ENCODE measurements at places on chromosomes 12 and 14.
A peak's percentile ranks its signal among the peaks of the same experiment; 100 is the strongest.

DNA sequence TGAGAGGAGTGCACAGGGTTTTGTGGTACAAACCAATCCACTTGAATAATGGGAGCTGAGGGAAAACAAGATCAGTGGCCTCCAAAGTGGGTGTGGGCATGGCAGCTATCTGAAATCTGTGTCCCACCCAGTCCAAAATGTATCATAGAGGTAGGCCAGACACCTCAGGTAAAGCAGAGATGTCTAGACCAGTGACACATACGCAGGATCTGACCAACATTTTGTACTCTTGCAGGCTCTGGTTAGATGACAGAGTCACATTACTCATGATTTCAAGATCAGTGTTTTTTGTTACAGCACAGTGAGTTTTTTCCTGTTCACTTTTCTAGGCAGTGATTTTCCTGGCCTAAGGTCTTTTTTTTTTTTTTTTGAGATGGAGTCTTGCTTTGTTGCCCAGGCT, 211.8 kb downstream of the PCNX1 start:
- DNase-seq = no peak

DNA sequence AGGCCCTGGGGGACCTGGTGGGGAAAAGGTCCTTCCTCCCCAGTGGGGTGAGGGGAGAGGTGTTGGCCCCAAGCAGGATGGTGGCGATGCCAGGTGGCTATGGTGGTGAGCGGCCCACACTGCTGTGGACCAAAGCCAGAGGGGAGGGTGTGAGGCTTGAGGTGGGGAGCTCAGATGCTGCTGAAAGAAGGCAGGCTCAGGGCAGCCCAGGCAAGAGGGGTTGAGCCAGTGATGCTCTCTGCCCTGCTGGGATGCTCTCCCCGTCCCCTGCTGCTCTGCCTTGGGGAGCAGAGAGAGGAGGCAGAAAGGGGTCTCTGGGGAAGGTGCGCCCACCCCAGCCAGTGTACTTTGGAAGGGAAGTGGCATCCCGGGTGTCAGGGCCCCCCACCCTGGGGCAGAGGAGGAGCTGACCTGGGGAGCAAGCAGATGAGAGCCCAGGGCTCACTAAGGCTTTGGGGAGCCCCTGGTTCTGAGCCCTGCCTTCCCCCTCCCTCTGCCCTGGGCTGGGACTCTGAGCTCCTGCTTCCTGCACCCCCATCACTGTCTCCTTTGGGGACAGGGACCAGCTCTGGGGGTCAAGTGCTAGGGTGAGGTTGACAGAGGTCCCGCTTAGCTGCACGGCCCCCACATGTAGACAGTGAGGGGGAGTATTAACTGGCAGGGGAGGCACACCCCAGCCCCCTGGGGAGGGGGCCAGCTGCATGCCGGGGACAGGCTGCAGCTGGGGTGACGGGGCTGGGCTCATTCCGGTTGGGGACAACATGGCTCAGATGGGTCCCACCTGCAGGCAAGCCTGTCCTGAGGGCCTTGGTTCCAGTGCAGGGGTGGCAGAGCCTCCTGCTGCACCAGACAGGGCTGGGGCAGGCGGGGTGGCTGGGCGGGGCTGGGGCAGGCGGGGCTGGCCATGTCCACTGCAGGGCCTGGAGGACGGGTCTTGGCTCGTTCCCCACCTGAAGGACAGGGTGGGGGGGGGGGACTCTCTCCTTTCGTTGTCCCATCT, 124.4 kb downstream of the KIF26A start:
- DNase-seq = no peak

GRCh38 chr14:102863381-102863780, 59.1 kb upstream of the AMN start:
- no peak for DNase-seq

DNA sequence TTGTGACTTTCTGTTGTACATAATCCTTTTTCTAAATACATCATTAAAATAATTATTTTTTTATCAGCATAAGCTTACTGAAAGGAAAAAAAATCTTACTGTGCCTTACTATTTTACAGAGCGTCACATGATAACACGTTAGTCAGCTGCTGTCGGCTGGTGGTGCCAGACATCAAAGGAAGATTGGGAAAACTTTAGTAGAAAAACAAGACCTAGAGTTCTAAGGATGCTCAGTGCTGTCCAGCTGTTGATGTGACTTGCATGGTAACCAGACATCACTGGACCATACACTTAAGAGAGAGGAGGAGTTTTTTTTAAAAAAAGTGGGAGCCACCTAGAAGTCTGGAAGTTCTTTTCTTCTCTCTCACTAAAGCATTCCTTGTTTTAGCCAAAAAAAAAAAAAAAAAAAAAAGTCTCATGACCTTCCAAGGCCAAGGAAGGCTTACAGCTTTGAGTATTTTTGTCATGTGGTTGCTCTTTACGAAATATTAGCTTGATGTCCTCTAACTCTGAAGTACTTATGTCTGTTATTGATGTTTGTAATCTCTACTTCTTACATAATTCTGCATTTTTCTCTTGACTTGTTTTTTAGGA, 4.5 kb downstream of the RASSF8 start:
- DNase-seq = peak; percentile 56

- no peak for DNase-seq
These were observed 52.2 kb downstream of the PHETA1 start for GRCh38 chr12:111316671-111317070.

DNA sequence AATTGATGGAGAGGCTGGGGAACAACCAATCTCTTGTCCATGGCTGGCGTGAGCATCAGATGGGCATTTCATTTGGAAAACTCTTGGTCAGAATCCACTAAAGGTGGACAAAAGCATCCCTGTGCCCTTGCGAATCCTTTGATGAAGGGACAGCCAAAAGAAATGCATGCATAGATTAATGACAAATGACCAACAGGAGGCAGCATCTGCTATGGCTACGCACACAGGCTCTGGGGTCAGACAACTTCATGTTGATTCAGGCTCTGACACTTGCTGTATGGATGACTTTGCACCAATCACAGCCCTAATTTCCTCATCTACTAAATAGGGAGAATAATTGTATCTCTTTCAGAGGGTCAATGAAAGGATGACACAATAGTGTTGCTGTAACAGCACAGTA, 117.5 kb downstream of the ASCL4 start:
- peak; percentile 12 for DNase-seq

DNA sequence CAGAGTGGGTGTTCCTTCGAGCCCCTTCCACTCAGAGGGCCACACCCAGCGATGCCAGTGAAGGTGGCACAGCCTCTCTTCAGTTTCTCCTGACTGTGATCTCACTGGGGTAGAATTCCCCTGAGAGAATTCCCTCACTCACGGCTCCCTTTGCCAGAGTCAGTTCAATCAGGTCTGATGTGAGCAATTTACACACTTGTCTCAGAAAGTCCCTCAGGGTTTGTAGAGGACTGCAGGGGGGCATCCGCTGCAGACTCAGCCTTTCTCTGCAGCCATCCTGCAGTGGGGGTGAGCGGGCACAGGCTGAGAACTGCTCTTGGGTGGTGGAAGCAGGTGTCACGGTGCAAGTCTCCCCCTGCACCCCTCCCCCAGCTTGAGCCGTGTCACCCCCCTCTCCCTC, 205.4 kb upstream of the PRMT8 start:
- DNase-seq = no peak

DNA sequence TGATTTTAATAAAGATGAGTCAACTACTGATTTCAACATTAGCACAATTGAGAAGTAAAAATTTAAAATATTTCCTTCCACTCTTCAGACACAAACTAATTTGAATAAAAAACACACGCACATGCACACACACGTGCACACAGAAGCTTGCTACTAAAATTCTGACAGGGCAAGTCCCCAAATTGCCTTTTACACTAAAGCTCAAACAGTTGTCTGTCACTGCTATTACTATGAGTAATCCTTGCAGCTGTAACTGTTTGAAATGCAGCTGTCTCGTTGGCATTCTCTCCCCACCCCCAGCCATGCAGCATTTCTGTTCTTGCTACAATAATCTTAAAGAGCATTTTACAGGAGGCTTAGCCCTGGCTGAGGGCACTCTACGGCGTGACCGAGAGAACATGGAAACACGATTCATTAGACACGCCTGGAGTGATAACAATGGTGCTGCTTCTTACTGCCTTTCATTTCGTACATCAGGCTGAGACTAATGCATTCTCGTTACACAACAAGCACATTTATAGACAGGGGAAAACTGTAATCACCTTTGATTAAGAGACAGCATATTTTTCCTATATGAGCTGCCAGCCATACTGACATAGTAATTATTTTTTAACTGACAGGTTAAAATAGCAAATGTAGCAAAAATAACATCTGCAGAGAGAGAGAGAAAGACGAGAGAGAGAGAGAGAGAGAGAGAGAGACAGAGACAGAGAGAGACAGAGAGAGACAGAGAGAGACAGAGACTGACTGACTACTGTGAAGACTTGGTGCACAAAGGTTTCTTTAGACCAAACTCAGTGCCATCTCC, 153.8 kb downstream of the MED13L start:
- peak; percentile 72 for DNase-seq

DNA sequence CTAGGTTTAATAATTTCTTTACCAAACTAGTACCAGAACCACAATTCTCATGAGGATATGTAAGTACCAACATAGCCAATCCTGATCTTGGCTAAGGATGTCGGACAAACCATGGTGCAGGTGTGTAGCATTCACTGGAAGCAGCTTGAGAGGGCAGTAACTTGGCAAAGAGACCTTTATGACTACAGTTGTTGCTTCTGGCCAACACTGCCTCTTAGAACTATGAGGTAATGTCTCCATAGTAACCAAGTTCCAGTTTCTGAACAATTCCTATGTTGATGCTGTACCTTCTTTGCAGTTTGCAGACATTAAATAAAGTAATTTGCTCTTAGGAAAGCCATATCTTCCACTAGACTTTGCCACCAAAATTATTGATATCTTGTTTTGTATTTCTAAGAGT, at the start of gene LMNTD1:
LMNTD1 (minus strand) TSS at position 186 of the 400 bp plus-strand sequence. CDS start 324 bp downstream, outside the sequence.
- peak; percentile 85 for DNase-seq

DNA sequence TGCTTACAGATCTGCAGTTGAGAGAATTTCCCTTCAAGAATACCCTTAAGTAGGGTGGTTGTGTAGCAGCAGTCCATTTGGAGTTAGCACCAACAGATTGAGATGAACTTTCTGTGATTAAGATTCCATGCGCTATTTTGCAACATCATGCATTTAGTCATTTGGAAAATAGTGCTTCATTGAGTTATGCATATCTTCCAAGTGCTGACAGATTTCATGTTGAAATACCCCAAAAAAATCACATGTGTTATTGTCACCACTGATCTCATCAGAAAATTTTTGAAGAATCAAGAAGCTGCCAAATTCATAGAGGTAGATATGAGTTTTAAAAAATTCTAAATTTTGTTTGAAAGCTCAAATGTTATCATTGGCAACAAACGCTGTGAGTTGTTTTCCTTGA, 35.5 kb upstream of the OSBPL8 start:
- DNase-seq = peak; percentile 60

DNA sequence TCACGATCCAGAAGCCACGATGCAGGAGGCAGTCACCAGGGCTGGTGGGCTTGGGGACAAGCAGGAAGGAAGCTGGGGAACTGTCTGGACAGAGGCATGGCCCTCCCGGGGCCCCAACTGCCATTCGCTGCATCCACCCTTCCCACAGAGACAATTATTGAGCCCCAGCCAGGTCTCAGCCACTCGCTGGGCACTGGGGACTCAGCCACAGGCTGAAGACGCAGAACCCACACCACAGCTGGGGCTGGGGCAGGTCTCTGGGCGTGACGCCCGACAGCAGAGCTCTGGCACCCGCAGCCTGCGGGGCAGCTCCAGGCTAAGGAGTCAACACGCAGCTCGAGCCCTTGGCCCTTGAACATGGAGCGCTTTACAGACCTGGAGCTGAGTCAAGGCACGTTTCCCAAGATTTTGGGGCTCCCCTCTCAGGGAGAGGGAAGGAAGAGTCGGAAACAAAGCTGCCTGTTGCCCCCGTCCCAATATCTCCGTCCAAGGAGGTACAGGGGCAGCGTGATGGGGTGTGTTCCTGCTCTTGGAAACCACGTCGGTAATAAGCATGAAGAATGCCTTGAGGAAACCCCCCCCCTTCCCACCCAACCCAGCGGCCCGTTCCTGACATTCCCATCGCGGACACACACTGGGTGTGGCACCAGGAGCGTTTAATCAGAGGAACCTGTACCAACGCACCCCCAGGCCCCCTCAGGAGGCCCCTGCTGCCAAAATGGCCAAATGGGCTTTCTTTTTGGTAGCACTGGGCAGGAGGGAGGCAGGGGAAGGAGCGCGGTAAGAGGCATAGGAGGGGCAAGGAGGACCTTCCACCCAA, 6.7 kb downstream of the RIMBP2 start:
- DNase-seq = no peak

DNA sequence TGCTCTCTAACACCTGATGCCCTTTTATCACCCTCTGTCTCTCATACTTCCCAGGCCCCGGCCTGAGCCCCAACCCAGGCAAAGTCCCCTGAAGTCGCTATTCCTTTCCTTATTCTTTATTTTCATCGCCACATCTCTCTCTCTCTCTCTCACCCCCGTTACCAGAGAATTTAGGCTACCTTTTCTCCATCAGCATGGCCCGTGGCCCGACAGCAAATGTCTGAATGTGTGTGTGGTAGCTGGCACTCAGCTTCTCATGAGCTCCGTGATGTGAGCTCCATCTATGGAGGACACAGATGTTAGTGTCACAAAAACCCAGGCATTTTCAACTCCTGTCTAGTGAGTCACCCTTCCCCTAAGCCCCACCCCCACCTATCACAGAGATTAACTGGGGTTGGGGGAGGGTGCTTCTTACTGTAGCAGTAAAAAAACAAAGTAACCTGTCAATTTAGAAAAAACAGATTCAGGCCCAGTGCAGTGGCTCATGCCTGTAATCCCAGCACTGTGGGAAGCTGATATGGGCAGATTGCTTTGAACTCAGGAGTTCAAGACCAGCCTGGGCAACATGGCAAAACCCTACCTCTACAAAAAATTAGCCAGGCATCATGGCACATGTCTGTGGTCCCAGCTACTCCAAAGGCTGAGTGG, 53.8 kb downstream of the VCPKMT start:
- peak; percentile 68 for DNase-seq

- no peak for DNase-seq
These were observed 2.7 kb downstream of the TMTC3 start for GRCh38 chr12:88144546-88145468.

GRCh38 chr12:121413917-121414316, 14.0 kb downstream of the RNF34 start:
- DNase-seq = no peak

GRCh38 chr12:69433653-69434052, 36.5 kb upstream of the FRS2 start:
- DNase-seq = no peak

GRCh38 chr12:6072302-6072752, 52.1 kb downstream of the VWF start:
- peak; percentile 91 for DNase-seq

DNA sequence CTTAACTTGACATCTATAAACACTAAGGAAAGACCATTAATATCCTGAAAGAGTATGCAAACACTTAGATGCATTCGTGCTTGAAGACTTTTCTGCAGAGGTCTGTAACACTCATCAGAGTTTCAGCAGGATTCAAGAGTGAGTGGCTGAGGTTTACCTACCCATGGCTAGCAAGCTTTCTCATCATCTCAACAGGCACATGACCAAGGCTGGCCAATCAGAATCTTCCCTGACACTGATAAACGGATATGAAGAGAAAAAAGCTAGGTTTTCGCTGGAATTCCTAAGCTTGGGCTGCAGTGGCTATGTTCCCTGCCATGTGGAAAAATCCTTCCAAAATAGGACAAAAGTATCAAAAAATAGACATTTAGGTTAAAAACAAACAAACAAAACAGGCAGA, 162.1 kb upstream of the USP15 start:
- DNase-seq = no peak

GRCh38 chr12:82793751-82794281, 107.1 kb downstream of the TMTC2 start:
- no peak for DNase-seq

- DNase-seq = no peak
These were observed 238.0 kb downstream of the BCL11B start for GRCh38 chr14:99033951-99034350.

- peak; percentile 31 for DNase-seq
These were observed 29.3 kb downstream of the YLPM1 start for GRCh38 chr14:74792249-74793039.
